ENCODE measurements at places on chromosomes 1 and 21. TPM values are rescaled to one million over a fixed set of nuclear protein-coding genes. Genes with fewer than 3 reads are reported as not detected.

The ITPKB gene
- total RNA-seq: 51.5 TPM

The TCHH gene
- total RNA-seq: 0.06 TPM

The S100B gene
- 4.2 TPM for total RNA-seq

The PADI1 gene
- not detected for total RNA-seq

The KCNE2 gene
- not detected for total RNA-seq

The PIGK gene
- total RNA-seq: 24.8 TPM

The LRRC39 gene
- 30.3 TPM for total RNA-seq

The ESRRG gene
- 57.9 TPM for total RNA-seq

The CCDC27 gene
- not detected for total RNA-seq

The UBE2U gene
- total RNA-seq: not detected

The OR2T2 gene
- total RNA-seq: 0.06 TPM

The JTB gene
- total RNA-seq: 81.6 TPM

The LCA5L gene
- 2.0 TPM for total RNA-seq

The MSH4 gene
- 0.47 TPM for total RNA-seq

The HAO2 gene
- 30.5 TPM for total RNA-seq

The PGM1 gene
- total RNA-seq: 67.6 TPM

The NOS1AP gene
- total RNA-seq: 5.3 TPM

The TFF1 gene
- total RNA-seq: 0.70 TPM

The NLRP3 gene
- total RNA-seq: 4.0 TPM

The LRRC38 gene
- total RNA-seq: 7.4 TPM

The AADACL4 gene
- 0.82 TPM for total RNA-seq

The UBXN10 gene
- total RNA-seq: 5.3 TPM

The KRTAP6-1 gene
- not detected for total RNA-seq

The CCDC18 gene
- total RNA-seq: 10.3 TPM

The ELAPOR1 gene
- total RNA-seq: 2.1 TPM

The ADGRL4 gene
- 26.0 TPM for total RNA-seq

The OR11L1 gene
- not detected for total RNA-seq

The AGT gene
- 17.0 TPM for total RNA-seq

The ALPL gene
- total RNA-seq: 17.4 TPM

The IL19 gene
- 0.70 TPM for total RNA-seq

The TRIM45 gene
- total RNA-seq: 13.5 TPM

The SAMD11 gene
- 136 TPM for total RNA-seq

The ZMYND12 gene
- 3.5 TPM for total RNA-seq

The DLGAP3 gene
- 1.5 TPM for total RNA-seq

The ADAM30 gene
- total RNA-seq: not detected

The SGIP1 gene
- total RNA-seq: 11.7 TPM

The TTC24 gene
- 0.58 TPM for total RNA-seq

The SHISAL2A gene
- total RNA-seq: 2.0 TPM

The PLD5 gene
- 1.4 TPM for total RNA-seq

The A3GALT2 gene
- 0.53 TPM for total RNA-seq

The AGMAT gene
- 20.6 TPM for total RNA-seq

The GAS5 gene
- total RNA-seq: 263 TPM

The CGN gene
- 20.6 TPM for total RNA-seq

The USH2A gene
- 0.53 TPM for total RNA-seq

The CXADR gene
- 51.1 TPM for total RNA-seq

The SDHB gene
- total RNA-seq: 89.6 TPM

The AXDND1 gene
- total RNA-seq: 1.6 TPM

The KCNA3 gene
- 1.8 TPM for total RNA-seq

The BSDC1 gene
- 63.6 TPM for total RNA-seq

The CCDC30 gene
- 16.0 TPM for total RNA-seq

The CEP104 gene
- total RNA-seq: 38.6 TPM

The TRPM2 gene
- 3.2 TPM for total RNA-seq
